Activated CD8-positive, alpha-beta T cell treated with anti-CD3 and anti-CD28 coated beads, Interleukin-2, amount 10 ng/mL, durations not matched to agents 7 days and 5 days (primary cell): ENCODE measurements at places on chromosomes 1 and 21. TPM values are rescaled to one million over a fixed set of nuclear protein-coding genes. Genes with fewer than 3 reads are reported as not detected.

DNA sequence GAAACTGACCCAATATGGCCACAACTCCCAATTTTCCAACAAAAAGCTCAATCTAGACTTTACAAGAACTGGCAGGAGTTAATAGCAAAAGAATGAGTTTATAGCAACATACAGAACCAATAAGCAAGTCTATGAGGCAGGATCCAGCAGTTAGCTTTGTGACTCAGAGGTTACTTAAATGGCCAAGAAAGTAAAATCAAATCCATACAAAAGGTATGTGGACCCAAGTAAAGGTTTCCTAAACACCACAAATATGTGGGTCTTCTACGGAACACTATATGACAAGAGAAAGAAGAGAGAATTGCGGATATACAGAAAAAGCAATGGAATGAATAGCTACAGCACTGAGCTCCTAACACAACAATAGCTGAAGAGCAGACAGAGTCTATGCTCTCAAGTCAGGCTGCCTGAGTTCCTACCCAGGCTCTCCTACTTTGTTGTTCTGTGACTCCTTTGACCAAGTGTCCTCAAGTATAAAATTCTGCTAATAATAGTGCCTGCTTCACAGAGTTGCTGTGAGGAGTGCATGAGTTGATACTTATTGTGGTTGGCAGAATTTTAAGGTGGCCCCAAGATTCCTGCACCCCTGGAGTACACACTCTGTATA is 204.3 kb downstream of the SMYD3 start:
- no peak overlapping the region for H3K27ac ChIP-seq
- H3K4me1 ChIP-seq, result no peaks in the 10 kb centered on the region
- no peak for DNase-seq

DNA sequence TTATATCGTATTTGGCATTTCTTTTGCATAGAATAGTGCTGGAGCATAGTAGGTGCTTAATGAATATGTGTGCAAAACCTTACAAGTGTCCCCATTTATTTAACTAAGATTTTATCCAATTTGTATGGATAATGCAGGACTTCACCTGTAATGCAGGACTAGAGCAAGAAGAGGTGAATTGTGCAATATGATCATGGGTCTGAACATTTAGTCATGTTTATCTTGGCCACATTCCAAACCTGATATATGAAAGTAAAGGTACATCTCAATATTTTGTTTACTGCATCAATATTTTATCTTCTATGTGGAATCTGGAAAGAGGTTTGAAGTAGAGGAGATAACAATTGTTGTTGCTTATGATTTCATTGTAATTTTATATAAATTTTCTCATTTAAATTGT is 1626.7 kb upstream of the B3GALT2 start:
- H3K27ac ChIP-seq, result no peak overlapping the region
- no peaks in the 10 kb centered on the region for H3K27me3 ChIP-seq
- no peak overlapping the region for H3K4me3 ChIP-seq
- no peaks in the 10 kb centered on the region for H3K36me3 ChIP-seq
- no peak for DNase-seq

Gene AK2
- total RNA-seq, result 215 TPM

DNA sequence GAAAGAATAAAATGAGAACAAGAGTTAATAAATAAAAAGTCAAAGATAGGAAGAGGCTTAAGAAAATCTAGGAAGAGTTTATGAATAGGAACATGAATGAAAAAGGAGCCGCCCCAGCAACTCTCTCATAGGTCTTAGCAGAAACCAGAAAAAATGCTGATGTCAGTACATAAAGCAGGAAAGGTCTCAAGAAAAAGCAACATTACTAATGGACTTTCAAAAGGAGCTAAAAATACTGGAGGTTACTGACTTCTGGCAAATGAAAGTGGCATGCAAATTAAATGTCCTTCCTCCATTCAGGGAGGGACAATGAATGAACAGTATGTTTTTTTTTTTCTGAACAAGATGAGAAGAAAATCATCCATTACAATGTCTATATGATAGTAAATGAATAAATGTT is 387.6 kb downstream of the BRINP2 start:
- no peak overlapping the region for H3K27ac ChIP-seq
- no peaks in the 10 kb centered on the region for H3K27me3 ChIP-seq
- H3K4me1 ChIP-seq, result no peaks in the 10 kb centered on the region
- H3K4me3 ChIP-seq, result no peak overlapping the region
- no peaks in the 10 kb centered on the region for H3K36me3 ChIP-seq
- DNase-seq, result no peak

GRCh38 chr1:244839656-244840055 is 4.2 kb downstream of the COX20 start:
- H3K36me3 ChIP-seq, result peaks cover 79% of the 10 kb centered on the region
- DNase-seq, result no peak
- H3K27ac ChIP-seq, result peak overlapping the region; percentile 39
- no peaks in the 10 kb centered on the region for H3K27me3 ChIP-seq
- peaks cover 71% of the 10 kb centered on the region for H3K4me1 ChIP-seq
- H3K4me3 ChIP-seq, result no peak overlapping the region

Gene MANEAL
- 2.5 TPM for total RNA-seq

DNA sequence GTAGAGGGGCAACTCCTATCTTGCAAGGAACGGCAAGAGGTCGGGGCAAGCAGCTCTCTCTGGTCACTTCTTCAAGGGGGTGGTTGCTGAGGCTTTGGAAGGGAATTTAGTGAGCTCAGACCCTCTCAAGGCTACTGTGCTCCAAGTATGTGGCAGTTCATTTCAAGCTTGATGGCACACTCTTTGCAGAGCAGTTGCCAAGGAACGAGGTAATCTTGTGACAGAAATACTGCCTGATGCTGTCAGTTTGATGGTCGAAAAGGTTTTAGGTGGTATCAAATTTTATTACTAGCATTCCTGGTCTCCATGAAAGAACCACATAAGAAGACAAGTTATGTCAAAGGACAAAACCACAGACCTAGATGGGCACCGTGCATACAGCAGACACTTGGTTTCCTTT is 13.1 kb downstream of the CFAP298 start:
- H3K36me3 ChIP-seq, result peaks cover 21% of the 10 kb centered on the region
- no peak overlapping the region for H3K4me3 ChIP-seq
- no peaks in the 10 kb centered on the region for H3K27me3 ChIP-seq
- no peak overlapping the region for H3K27ac ChIP-seq

Gene SLC35F3
- total RNA-seq, result 35.7 TPM

- H3K27ac ChIP-seq, result no peak overlapping the region
- no peak overlapping the region for H3K4me3 ChIP-seq
- peaks cover 18% of the 10 kb centered on the region for H3K4me1 ChIP-seq
- no peaks in the 10 kb centered on the region for H3K36me3 ChIP-seq
Observed at GRCh38 chr1:150778409-150778808, 12.8 kb upstream of the CTSS start.

- peaks cover 51% of the 10 kb centered on the region for H3K4me1 ChIP-seq
- no peak overlapping the region for H3K27ac ChIP-seq
- no peak overlapping the region for H3K4me3 ChIP-seq
- H3K27me3 ChIP-seq, result peaks cover 2% of the 10 kb centered on the region
- H3K36me3 ChIP-seq, result peaks cover 2% of the 10 kb centered on the region
- no peak for DNase-seq
Observed at GRCh38 chr1:94094469-94095111, 26.4 kb downstream of the ABCA4 start.

DNA sequence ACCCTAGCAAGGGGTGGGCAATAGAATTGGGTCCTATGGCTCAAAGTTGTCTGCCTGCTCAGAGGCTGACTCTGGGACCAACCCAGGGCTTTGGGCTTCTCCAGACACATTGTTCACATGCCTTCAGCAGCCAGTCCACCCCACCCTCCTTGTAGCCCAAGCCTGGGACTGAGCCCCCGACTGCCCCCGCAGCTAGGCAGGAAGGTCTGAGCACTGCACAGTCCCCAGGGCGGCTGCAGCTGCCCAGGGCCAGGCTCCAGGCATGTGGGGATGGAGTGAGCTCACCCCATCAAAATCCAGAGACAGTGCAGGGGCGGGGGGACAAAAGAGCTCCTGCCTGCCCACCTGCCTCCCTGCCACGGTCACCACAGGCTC is 35.6 kb downstream of the HSPG2 start:
- peak overlapping the region; percentile 12 for H3K27ac ChIP-seq
- no peak for DNase-seq
- H3K36me3 ChIP-seq, result no peaks in the 10 kb centered on the region
- H3K4me3 ChIP-seq, result no peak overlapping the region
- H3K27me3 ChIP-seq, result no peaks in the 10 kb centered on the region

GRCh38 chr1:38740487-38740886 is 119.1 kb downstream of the RRAGC start:
- no peak for DNase-seq
- H3K27me3 ChIP-seq, result peaks cover 9% of the 10 kb centered on the region
- H3K36me3 ChIP-seq, result no peaks in the 10 kb centered on the region
- H3K4me3 ChIP-seq, result no peak overlapping the region

Gene CFAP126
- not detected for total RNA-seq

Gene TNFRSF1B
- total RNA-seq, result 284 TPM

- no peak for DNase-seq
- peaks cover 6% of the 10 kb centered on the region for H3K4me1 ChIP-seq
- H3K27me3 ChIP-seq, result peaks cover 48% of the 10 kb centered on the region
- H3K4me3 ChIP-seq, result no peak overlapping the region
- no peaks in the 10 kb centered on the region for H3K36me3 ChIP-seq
Observed at GRCh38 chr21:33041981-33042380, 16.2 kb downstream of the OLIG2 start.

GRCh38 chr1:228755800-228756199 is 20.5 kb downstream of the RHOU start:
- peaks cover 50% of the 10 kb centered on the region for H3K27me3 ChIP-seq
- peaks cover 6% of the 10 kb centered on the region for H3K4me1 ChIP-seq
- no peak for DNase-seq
- H3K4me3 ChIP-seq, result no peak overlapping the region

DNA sequence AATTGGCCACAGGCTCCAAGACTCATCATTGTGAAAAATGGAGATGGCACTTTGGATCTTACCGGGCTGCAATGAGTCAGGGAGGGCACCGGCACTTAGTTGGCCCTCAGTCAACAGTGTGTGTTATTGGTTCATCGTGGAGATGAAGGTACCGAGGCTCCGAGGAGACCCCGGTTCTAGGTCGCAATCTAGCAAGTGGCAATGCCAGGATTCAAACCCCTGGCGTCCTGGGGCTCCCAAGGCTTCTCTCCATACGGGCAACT is 49.0 kb upstream of the ACOT11 start:
- H3K4me3 ChIP-seq, result peak overlapping the region; percentile 64
- H3K27ac ChIP-seq, result no peak overlapping the region
- H3K36me3 ChIP-seq, result no peaks in the 10 kb centered on the region
- peaks cover 19% of the 10 kb centered on the region for H3K4me1 ChIP-seq
- no peak for DNase-seq
- H3K27me3 ChIP-seq, result peaks cover 40% of the 10 kb centered on the region

Gene KLF17
- total RNA-seq, result not detected

- peaks cover 86% of the 10 kb centered on the region for H3K4me1 ChIP-seq
- H3K27ac ChIP-seq, result peak overlapping the region; percentile 99
- H3K4me3 ChIP-seq, result peak overlapping the region; percentile 87
- no peaks in the 10 kb centered on the region for H3K27me3 ChIP-seq
- H3K36me3 ChIP-seq, result peaks cover 7% of the 10 kb centered on the region
Observed at GRCh38 chr1:198619375-198620140, 19.3 kb upstream of the PTPRC start.
